ENCODE measurements at places on chromosomes 16 and 17.

GRCh38 chr16:10067406-10067805 is 114.8 kb downstream of the GRIN2A start:
- no peak for DNase-seq

- DNase-seq: peak; percentile 67
Observed at GRCh38 chr16:57807252-57807967, 5.1 kb upstream of the KIFC3 start.

DNA sequence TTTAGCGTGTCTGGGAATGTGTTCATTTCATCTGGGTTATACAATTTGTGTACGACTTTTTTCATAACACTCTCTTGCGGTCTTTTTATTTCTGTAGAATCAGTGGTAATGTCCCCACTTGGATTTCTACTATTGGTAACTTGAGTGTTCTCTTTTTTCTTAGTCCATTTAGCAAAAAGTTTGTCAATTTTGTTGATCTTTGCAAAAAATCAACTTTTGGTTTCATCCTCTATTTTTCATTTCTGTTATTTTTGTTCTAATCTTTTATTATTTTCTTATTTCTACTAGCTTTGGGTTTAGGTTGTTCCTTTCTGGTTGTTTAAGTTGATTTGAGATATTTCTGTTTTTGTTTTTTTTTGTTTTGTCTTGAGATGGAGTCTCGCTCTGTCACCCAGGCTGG is 7.7 kb upstream of the SLC22A31 start:
- DNase-seq: no peak

- no peak for DNase-seq
Observed at GRCh38 chr17:80631142-80632045, 86.8 kb downstream of the RPTOR start.

DNA sequence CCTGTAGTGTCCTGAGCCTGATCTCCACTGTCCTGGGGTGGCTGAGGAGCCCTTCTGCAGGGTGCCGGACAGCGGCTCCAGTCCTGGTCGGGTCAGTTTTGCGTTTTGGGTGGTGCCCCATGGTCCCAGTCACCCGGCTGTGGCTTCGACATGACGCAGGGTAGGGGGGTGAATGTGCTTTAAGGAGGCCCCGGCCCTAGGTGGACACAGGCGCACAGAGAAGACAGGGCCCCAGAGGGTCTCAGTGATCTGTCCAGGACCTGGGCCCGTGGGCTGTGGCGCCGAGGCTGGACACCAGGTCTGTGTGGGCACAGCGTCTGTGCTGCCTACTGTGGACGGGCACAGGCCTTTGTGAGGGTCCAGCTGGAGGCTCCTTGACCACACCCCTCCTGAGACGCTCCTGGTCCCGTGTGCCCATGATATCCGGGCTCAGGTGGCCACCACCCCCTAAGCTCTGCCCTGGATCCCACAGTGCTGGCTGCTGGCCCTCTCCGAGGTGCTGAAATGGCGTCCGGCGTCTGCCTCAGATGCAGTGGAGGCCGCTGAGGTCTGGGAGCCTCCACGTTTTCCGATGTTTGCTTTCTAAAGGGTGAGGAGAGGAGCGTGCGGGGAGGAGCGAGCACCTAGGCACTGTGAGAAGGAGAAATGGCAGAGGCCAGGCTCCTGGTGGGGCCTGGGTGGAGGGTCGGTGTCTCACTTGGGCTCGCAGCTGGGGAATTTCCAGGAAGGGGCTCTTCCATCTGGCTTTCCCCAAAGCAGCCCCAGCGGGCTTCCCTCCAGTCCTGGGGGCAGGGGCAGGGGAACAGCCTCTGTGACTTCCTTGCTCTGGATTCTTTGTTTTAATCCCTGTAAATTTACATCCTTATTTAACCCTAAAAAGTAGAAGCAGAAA is 56.1 kb upstream of the ACSF3 start:
- DNase-seq: peak; percentile 20

Measured in MCF 10A (cell line).